Substantia nigra (tissue), 51 donors: ENCODE measurements at places on chromosomes 7 and 10.

- DNase-seq = no peak
These were observed 888.2 kb downstream of the LRMDA start for GRCh38 chr10:76319661-76320060.

DNA sequence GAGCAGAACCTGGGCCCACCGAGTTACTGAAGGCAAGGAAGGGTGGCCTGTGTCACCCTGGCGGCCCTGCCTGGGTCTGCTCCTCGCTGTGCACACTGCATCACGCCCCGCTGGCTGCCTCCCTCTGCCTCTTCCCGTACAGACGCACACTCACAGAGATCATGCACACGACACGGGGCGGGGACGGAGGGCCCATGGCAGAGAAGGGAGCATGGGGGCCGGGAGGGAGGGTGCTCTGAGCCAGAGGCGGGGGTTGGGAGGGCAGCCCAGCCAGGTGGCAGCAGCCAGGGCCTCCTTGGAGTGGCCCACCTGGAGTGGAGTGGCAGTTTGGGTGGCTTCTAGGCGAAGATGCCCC is 16.6 kb downstream of the BUD23 start:
- DNase-seq = no peak

DNA sequence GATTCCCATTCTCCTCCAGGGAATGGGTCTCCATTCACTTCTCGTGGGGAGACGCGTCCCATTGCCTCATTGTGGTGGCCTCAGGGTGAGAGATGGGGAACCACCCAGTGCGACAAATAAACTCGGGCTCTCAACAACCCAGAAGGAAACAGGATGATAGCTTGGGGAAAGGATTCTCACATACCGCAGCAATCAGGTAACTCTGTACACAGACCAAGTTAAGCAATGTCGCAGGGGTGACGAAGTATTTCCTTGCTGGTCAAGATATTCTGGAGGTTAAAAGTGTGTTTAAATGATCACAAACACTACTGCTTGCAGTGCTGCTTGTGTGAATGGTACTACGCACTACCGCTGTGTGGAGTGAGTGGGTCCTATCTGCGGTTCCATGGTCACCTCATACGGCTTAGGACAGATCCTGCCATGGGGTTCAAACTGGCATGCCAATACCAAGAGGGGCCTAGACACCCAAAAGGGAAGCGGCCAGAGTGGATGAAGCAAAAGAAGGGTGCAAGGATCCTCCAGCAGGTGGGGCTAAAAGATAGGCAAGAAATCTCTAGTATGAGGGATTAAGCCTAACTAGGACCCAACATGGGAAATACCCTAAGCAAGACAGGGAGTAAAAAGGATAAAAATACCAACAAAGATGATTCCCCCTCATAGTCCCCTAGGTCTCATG is 143.8 kb upstream of the TMEM106B start:
- no peak for DNase-seq

GRCh38 chr7:105638334-105638733 is 57.0 kb upstream of the EFCAB10 start:
- DNase-seq = no peak

DNA sequence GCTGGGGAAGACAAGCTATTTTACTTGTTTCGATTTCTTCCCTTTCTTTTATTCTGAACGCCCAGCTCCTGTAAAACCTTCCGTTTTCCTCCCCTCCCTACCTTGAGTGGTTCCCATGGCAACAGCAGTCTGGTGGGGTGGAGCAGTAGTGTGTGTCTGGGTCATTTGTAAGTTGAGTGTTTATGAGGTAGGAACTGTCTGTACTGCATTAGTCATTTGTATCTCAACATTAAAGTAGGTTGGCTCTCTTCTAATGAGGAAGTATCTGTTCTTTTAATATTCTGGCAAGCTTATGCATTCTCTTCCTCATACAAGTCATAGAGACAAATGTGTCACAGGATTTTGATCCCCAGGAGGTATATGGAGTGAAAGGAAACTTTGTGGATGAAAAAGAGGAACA is 85.3 kb upstream of the CCDC6 start:
- no peak for DNase-seq

- no peak for DNase-seq
These were observed 153.3 kb downstream of the WDR37 start for GRCh38 chr10:1209355-1209979.

- DNase-seq = no peak
These were observed 492 bp downstream of the COG5 start for GRCh38 chr7:107563081-107563774.

- DNase-seq = no peak
These were observed 12.0 kb downstream of the JCAD start for GRCh38 chr10:30047430-30047829.

DNA sequence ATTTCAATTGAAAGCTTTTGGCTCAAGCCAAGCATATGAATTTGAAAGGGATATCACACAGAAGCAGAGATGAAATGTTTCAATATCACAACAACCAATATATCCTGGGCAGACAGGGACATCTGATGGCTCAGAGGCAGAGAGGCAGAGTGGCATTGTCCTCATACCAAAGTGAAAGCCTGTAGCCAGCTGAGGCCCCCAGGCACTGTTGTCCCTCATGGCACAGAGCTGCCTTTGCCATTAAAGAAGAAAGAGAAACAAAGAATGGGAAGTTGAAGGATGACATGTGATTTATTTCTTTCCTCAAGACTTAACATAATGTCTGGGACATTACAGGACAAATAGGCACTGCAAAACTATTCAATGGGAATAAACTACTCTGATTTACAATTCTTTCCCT is 504.3 kb upstream of the PCDH15 start:
- DNase-seq = no peak

DNA sequence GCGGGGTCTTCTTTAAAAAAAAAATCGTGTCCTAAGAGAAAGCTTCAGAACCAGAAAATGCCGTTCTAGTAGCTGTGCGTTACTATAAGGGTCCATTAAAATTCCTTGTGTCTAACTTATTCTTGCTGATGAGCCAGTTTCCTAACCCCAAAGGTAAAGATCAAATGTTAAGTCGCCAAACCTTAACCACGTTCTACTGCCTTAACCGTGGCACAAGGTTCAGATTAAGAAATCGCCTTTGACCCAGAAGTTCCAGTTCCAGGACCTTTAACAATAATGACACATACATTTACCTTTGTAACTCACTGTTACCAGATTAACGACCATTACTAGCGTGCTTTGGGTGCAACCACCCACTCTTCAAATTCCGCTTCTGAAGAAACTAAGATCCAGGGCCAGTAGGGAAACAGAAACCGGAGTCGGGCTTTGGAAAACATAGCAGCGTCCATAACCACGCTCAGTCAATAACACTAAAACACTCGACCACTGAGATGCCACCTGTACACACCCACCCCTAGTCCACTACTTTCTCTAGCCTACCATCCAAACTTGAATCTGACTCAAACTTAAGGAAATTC is 620 bp downstream of the BET1 start:
- no peak for DNase-seq

GRCh38 chr7:26673271-26673670 is 191.1 kb downstream of the SKAP2 start:
- no peak for DNase-seq

- no peak for DNase-seq
These were observed 9.4 kb upstream of the LRRC27 start for GRCh38 chr10:132322586-132323048.

- no peak for DNase-seq
These were observed 176.2 kb downstream of the GNAT3 start for GRCh38 chr7:80335511-80336231.

DNA sequence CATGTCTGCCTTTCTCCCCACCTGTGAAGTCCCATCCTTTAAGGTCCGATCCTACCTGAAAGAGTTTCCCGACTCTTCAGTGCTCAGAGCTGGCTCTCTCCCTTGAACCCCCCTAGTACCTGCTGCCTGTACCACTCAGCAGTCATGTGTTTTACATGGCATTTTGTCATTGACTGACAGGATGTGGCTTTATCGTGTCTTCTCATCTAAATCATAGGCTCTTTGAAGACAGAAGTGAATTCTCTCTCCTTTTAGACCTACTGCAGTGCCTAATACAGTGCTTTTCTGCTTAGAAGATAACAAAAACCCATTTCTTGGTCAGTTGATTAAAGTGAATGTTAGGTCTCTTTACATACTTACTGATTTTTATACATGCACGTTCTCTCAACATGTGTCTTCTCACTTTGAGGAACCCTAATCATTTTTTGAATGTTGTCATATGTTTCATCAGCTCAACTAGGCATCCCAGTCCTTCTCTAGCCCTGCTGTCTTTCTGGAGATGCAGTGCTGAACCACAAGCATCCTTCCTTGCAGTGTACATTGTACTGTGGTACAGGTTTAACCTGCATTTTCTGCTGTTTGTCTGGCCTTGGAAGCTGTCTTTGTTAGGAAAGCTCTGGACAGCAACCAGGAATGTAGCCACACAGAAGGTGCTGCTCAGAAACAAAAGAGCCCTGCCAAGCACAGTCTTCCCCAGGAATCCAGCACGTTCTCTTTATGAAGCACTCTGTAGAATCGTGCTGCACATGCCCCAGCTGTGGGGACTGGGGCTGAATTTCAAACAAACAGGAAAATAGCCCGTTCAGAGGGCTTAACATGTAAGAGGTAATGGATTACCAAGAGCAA is 28.1 kb upstream of the LRRC4 start:
- DNase-seq = no peak

- DNase-seq = no peak
These were observed 31.1 kb upstream of the TOMM7 start for GRCh38 chr7:22853674-22854157.

DNA sequence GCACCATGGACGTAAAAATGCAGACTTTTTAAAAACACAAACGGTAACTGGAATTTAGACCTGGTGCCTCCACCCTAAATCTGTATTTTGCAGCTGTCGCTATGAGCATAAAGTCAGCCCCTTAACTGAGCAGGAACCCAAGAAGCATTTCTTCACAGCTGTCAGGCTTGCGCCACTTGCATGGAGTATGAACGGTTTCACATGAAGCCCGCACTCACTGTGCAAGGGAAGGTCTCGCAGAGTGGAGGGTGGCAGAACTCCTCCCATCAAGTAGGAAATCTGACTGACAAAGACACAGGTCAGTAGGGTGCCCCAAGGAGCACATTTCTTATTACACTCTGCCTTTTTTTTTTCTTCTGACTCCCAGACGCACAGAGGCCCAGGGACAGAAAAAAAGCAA is 58.5 kb downstream of the ELMO1 start:
- DNase-seq = no peak

GRCh38 chr7:98133181-98133580 is 26.5 kb downstream of the LMTK2 start:
- DNase-seq = no peak

GRCh38 chr10:11152801-11153200 is 135.1 kb downstream of the CELF2 start:
- DNase-seq = no peak
